NCI-H774 (cell line): ENCODE measurements at places on chromosomes 1 and 21.

- DNase-seq = no peak
Measured at GRCh38 chr21:44078411-44078981, 28.7 kb upstream of the PWP2 start.

GRCh38 chr1:186188004-186188539 is 187.0 kb downstream of the TPR start:
- no peak for DNase-seq

DNA sequence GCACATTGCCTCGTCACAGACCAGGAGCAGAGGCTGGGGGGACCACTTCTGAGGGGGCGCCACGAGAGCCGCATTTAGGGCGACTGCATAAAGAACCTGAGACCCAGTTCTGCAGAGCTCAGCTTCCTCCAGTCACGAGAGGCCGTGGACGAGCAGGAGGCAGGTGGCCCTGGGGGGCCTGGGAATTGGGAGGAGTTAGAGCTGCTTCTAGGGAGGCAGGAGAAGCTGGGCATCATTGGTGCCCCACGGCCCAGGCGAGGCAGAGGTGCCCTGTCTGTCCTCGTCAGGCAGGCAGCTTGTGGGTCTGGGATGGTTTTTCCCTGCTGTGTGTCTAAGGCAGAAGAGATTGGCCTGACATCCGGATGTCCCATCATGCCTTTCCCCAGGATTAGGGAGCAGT is 389.3 kb downstream of the CAMTA1 start:
- no peak for DNase-seq

DNA sequence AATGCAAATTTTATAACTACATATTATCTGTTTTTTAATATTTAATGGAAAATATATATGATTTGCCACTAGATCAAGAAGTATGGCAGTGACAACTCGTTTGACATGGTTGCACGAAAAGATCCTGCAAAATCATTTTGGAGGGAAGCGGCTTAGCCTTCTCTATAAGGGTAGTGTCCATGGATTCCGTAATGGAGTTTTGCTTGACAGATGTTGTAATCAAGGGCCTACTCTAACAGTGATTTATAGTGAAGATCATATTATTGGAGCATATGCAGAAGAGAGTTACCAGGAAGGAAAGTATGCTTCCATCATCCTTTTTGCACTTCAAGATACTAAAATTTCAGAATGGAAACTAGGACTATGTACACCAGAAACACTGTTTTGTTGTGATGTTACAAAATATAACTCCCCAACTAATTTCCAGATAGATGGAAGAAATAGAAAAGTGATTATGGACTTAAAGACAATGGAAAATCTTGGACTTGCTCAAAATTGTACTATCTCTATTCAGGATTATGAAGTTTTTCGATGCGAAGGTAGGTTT is 556 bp downstream of the IFI44 start:
- DNase-seq = no peak

- DNase-seq = no peak
Measured at GRCh38 chr1:156740237-156740740, 599 bp downstream of the MRPL24 start.

- DNase-seq = no peak
Measured at GRCh38 chr1:169892927-169893644, 610 bp downstream of the SCYL3 start.

DNA sequence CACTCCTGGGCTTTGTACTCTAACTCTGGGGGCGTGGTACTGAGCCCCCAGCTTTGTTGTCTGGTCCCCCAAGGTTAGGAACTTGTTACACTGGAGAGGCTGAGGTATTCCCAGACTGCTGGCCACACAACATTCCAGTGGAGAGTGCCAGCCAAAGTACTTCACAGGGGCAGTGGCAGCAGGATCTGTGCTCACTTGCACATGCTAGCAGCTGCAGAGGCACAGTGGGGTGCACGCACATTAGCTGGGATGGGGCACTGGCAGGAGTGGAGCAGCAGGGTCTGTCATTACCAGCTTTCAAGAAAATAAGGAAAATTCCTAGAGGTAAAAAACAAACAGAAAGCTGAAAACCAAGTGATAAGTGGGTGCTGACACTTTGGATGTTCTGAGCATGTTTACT is 31.0 kb downstream of the ZNF691 start:
- DNase-seq = no peak

DNA sequence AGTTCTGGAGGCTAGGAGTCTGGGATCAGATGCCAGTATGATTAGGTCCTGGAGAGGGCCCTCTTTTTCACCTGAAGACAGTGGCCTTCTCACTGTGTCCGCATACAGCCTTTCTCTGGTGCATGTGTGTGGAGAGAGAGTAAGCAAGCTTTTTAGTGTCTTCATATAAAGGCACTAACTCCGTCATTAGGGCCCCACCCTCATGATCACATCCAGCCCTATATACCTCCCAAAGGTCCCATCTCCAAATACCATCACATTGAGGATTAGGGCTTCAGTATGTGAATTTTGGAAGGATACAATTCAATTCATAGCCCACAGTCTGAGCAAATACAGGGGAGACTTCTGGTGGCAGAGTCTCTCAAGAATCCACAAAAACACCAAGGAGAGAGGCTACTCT is 176.6 kb downstream of the BACH1 start:
- no peak for DNase-seq

DNA sequence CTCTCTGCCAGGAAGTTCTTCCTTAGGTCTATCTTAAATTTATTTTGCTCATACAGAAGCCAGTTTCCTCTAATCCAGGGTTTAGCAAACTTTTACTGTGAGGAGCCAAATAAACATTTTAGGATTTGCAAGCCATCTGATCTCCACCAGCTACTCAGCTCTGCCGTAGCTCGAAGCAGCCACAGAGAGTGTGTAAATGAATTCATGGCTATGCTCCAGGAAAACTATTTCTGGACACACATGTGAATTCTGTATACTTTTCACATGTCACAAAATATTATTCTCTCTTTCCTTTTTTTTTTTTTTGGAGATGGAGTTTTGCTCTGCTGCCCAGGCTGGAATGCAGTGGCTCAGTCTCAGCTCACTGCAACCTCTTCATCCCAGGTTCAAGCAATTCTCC is 13.4 kb upstream of the AGTRAP start:
- DNase-seq = no peak

- DNase-seq = no peak
Measured at GRCh38 chr1:61975638-61976037, 219.0 kb upstream of the L1TD1 start.

- DNase-seq = no peak
Measured at GRCh38 chr21:44057055-44057454, 44.9 kb downstream of the TRAPPC10 start.

DNA sequence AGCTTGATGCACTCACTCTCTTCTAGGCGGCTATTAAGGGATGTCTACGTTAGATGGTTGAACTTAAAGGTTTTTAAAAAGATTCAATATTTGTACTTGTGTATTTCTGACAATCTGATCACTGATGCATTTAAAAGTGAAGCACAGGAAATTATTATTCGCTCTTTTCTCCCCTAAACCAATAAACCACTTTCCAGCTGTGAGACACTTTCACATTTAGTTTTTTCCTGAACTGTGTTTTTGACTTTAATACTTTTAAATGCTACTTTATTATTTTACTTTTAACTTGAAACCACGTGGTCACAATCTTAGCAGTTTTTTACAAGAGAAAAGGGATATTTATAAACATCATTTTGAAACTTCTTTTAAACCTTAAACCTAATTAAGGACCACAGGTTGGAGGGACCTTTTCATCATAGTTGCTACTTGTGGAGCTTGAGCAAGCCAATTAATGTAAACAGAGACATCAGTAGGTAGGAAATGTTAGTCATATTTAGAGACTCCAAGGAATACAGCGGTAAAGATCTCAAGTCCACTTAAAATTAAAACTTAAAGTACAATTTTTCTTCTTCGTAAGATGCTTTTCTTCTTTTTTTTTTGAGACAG is 9.2 kb downstream of the WDR26 start:
- no peak for DNase-seq

- DNase-seq = no peak
Measured at GRCh38 chr1:44860891-44861425, 17.9 kb upstream of the PTCH2 start.

- no peak for DNase-seq
Measured at GRCh38 chr21:46503922-46504550, 45.3 kb downstream of the DIP2A start.

- DNase-seq = peak; percentile 2
Measured at GRCh38 chr21:44792702-44793591, 8.7 kb downstream of the UBE2G2 start.

DNA sequence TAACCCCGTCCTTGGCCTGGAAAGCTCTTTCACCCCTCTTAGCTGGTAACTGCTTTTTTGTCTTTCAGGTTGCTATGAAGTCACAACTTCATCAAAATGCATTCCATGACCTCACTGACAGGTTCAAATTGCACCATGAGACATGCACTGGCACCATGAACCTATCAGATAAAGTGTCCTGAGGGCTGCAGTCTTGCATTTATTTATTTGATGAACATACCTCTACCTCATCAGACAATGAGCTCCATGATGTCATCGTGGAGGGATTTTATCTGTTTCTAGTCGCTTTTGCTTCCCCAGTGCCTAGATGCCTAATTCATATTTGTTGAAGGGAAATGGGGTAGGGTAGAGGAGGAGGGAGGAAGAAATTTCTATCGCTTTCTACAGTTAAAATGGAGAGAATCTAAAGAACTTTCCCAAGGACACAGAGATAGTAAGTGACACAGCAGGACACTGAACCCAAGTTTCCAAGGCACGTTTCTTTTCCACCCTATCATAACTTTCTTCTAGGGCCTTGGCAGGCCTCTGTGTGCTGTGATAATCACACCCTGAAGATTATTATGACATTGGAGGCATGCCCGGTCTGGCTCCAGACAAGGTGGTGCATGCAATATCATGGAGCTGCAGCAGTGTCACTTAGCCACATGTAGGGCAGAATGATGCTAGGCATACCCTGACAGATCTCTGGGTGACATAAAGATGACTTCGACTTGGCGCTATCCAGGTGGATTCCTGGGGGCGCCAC is 69.5 kb downstream of the CD58 start:
- DNase-seq = no peak

GRCh38 chr1:30109853-30110252 is 613.5 kb downstream of the MATN1 start:
- DNase-seq = no peak

DNA sequence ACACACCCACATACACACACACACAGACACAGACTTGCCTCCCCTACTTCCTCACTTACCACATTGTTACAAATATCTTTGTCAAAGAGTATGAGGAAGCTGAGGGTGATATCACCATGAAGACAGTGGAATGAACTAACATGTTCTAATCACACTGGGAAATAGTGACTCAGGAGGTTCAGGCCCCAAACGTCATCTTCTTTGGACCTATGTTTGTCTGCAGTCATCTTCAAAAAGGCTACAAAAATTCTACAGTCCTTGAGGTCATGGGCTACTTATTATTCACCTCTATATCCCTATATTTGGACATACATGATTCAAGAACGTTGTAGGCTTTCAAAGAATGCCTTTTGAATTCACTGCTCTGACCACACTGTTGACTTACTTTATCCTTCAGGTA is 2.1 kb upstream of the LCE2C start:
- DNase-seq = no peak

GRCh38 chr1:90726425-90726985 is 9.4 kb upstream of the BARHL2 start:
- DNase-seq = no peak

DNA sequence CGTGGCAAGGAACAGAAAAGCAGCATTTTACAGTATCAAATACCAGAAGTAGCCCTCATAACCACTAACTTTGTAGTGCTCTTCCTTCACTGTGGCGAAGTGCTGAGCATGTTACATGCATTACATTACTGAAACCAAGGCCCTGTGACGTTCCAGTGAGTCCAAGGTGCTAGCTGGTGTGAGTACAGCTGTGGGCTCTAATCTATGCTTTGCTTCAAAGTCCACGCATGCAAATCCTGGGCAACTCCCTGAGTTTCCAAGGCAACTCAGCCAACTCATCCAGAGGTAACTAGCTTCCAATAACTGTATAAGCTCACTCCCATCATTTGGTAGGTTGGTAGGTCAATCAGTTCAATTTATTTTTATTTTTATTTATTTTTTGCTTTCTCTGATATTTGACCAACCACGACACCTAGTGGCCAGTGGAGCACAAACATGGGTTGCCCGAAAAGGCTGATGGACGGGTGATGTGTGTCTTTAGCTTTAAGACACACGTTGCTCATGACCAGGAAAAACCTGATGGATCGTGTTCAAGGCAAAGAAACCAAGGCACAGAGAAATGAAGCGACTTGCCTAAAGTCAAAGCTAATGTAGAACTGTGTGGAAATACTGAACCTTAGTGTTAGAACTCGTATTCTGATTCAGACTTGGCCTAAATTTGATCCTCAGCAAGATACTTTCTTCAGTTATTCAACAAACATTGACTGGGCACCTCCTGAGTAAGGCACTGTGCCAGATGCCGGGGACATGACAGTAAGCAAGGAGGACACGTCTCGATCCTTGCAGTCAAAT is 73.0 kb downstream of the GNG12 start:
- peak; percentile 21 for DNase-seq

DNA sequence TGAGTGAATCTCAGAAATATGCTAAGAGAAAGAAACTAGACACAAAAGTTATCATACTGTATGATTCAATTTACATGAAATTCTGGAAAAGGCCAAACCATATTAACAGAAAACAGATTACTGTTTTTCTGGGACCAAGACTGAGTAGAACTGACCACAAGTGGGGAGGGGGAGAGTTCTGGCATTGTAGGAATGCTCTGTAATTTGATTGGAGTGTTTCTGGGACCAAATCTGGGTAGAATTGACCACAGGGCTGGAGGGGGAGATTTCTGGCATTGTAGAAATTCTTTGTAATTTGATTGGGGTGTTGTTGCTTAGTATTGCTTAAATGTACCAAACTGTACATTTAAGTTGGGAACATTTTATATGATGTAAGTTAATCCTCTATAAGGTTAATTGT is 3.4 kb upstream of the OR10K1 start:
- DNase-seq = no peak

GRCh38 chr1:202619505-202619904 is 90.7 kb downstream of the SYT2 start:
- no peak for DNase-seq

GRCh38 chr21:35004314-35004713 is 44.8 kb downstream of the RUNX1 start:
- DNase-seq = no peak

- DNase-seq = no peak
Measured at GRCh38 chr21:46226920-46227599, 1.5 kb downstream of the LSS start.

DNA sequence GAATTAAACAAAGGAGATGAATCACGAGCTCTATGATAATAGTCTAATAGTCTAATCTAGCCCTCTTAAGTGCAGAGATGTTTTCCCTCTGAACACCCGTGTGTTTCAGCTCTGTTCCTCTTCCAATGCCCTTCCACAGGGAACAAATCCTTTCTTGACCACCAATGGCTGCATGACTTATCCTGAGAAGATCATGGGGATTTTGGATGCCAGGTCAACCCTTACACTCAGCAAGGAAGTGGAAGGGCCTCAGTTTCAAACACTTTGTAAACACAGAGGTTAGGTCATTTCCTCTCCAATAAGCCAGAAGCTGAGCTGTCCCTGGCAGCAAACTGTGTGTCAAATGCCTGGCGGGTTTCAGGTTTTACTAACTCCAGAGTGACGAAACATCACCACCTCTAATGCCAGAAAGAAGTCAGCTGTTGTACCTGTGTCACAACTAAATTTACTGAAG is 200.0 kb downstream of the GABPA start:
- no peak for DNase-seq

GRCh38 chr1:39902460-39902807 is 717 bp upstream of the MYCL start:
- no peak for DNase-seq

GRCh38 chr1:39090757-39091380 is 64.7 kb downstream of the NDUFS5 start:
- no peak for DNase-seq
